ENCODE measurements at places on chromosomes 3 and 15.

- no peak for DNase-seq
These were observed 8.3 kb upstream of the SEMA7A start for GRCh38 chr15:74442063-74442462.

- no peak for DNase-seq
These were observed 27.3 kb downstream of the PARP16 start for GRCh38 chr15:65259367-65259797.

DNA sequence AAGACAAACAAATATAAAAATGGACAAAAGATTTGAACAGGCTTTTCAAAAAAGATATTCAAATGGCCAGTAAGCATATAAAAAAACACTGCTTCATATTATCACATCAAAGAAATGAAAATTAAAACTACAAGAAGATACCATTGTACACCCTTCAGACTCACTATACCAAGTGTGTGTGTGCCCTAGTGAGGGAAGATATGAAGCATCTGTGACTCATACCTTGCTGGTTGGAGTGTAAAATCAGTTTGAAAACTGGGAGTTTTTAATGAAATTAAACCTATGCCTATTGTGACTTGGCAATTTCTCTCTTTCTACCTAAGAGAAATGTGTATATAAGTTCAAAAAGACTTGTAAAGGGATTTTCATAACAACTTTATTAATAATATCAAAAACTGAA is 23.5 kb upstream of the SLC15A2 start:
- no peak for DNase-seq

- DNase-seq = no peak
These were observed 420.6 kb downstream of the MECOM start for GRCh38 chr3:169242708-169243513.

DNA sequence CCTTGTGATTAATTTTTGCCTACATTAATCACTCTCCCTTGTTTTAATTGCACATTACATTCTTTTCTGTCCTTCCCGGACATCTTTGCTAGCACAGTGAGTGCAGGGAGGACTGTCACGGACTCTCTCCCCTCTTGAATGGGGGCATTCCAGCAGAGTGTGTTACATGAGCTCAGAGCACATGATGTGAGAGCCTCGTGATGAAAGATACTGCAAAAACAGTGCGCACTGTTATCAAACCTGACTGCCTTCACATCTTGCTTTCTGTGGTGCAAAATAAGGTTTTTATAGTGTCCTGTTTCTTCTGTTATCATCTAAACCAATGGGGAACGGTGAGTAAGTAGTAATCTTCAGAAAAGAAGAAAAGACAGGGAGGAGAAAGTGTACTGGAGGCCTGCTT is 167.5 kb downstream of the PGPEP1L start:
- no peak for DNase-seq

- DNase-seq = no peak
These were observed 29.0 kb downstream of the NME9 start for GRCh38 chr3:138300647-138301046.

GRCh38 chr3:66490984-66491383 is 9.8 kb downstream of the LRIG1 start:
- DNase-seq = no peak

DNA sequence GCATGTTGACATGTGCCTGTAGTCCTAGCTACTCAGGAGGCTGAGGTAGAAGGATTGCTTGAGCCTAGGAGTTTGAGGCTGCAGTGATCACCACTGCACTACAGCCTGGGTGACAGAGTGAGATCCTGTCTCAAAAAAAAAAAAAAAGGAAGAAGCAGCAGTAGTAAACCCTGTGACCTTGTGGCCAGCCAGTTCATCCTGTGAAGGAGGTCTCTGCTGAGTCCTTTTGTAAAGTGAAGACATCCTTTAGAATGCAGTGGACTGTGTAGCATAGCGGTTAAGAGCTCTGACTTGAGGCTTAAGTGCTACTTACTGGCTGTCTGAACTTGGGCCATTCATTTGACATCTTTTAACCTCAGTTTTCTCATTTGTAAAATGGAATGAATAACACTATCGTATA is 8.3 kb downstream of the EXOSC7 start:
- DNase-seq = no peak

GRCh38 chr3:14261229-14261628 is 82.6 kb downstream of the LSM3 start:
- DNase-seq = peak; percentile 64

DNA sequence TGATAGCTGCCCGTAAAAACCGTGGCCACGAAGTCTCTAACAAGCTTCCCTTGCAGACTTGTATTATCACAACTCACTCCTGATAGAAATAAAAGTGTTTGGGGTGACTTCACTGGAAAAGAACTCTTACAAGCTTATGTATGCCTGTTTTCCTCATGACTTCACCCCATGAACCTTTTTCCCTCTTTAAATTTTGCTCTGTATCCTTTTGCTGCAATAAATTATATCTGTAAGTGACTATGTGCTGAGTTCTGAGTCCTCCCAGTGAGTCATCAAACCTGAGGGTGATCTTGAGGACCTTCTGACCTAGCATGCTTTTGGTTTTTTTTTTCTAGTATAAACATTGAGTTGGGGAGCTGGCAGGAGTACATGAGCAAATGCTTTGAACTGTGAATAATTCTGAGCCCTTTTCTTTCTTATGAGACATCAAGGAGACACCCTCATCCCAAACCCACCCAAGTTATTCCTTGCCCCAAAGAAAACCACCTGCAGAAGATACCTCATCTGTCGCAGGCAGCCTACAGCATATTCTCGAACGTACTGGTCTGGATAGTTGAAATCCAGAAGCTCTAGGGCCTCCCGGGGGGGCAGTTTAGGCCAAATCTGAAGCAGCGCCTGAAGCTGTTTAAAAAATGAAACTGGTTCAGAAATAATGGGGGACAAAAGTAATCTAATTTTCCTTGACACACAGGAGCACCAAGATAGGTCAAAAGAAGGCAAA is 85.9 kb downstream of the FAIM start:
- peak; percentile 15 for DNase-seq

- no peak for DNase-seq
These were observed 17.8 kb upstream of the ABHD2 start for GRCh38 chr15:89070197-89071124.

GRCh38 chr3:17075907-17076306 is 191.2 kb downstream of the PLCL2 start:
- DNase-seq = no peak

Data from SW480 (cell line).